Heart left ventricle (tissue), 16 donors: ENCODE measurements at places on chromosomes 4 and X. TPM values are rescaled to one million over a fixed set of nuclear protein-coding genes. Genes with fewer than 3 reads are reported as not detected.

Gene SSX2
- not detected for total RNA-seq

Gene SUPT20HL2
- total RNA-seq: not detected

Gene RENBP
- total RNA-seq: 6.9 TPM

Gene CXCL10
- total RNA-seq: 0.66 TPM

Gene CXCL6
- total RNA-seq: 0.83 TPM

Gene CRMP1
- 2.3 TPM for total RNA-seq

Gene PPP1R2C
- total RNA-seq: not detected

Gene GAB1
- 87.9 TPM for total RNA-seq

Gene MAGEC2
- total RNA-seq: not detected

Gene CYP4V2
- 15.8 TPM for total RNA-seq

Gene OCRL
- 10.0 TPM for total RNA-seq

Gene GABRG1
- total RNA-seq: not detected

Gene F11
- total RNA-seq: not detected

Gene CXXC4
- total RNA-seq: 7.3 TPM

GRCh38 chr4:185357211-185357610 lies 38.5 kb downstream of the LRP2BP start:
- no peak for DNase-seq

DNA sequence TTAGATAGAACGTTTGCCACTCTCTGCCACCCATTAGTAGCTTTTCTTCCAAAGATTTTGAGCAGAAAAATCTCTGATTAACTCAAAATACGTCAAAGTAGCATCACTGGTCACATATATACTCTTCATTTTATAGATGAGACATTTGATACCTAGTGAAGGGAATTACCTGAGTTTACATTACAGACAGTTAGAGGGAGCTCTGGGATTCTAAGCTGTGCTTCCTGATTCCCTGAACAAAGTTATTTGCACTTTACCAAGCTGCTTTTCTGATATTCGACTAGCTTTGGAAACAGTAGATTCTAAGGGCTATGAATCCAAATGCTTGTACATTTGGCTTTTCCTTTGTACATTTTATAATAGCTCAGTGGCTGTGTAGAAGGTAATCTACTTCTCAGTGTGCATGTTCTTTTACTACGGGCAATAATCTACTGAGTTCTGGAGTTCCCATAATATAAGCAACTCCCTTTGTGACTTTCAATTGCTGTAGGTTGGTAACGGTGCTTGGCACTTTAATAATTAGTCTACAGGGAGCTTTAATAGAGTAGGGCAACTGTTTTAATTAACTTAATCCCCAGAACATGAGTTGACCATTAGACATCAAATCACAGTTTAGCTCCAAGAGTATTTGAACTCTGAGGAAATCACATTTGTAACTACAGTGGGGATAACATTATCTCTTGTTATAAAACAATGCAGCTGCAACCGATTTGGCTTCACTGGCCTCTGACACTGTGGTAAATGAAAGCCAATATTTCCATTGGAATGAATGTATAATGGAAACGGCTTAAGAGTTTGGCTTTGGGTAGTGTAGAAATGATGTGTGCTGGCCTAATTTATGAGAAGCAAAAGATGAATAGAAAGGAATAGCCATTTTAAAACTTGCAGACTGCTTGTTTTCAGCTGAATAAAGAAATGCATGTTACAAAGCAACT lies 1602.4 kb downstream of the STIM2 start:
- no peak for DNase-seq

GRCh38 chr4:14515556-14515955 lies 486.7 kb upstream of the CPEB2 start:
- DNase-seq: no peak

- no peak for DNase-seq
These were observed 38.2 kb upstream of the OCIAD2 start for GRCh38 chr4:48944756-48945241.

DNA sequence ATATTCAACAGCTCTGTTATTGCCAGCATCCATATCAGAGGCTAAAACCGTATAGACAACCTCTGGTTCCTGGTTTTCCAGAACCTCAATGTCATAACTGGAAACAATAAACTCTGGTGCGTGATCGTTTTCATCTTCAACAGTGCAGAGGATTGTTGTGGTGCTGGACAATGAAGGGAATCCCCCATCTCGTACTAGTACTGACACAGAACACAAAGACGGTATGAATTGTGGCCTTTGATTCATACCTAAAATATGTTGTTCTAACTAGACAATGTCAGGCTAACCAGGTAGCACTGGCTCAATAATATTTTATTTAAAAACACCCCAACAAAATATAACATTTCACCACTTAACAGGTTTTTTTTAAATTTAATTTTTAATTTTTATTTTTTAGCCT lies 186.9 kb downstream of the DCHS2 start:
- DNase-seq: no peak

DNA sequence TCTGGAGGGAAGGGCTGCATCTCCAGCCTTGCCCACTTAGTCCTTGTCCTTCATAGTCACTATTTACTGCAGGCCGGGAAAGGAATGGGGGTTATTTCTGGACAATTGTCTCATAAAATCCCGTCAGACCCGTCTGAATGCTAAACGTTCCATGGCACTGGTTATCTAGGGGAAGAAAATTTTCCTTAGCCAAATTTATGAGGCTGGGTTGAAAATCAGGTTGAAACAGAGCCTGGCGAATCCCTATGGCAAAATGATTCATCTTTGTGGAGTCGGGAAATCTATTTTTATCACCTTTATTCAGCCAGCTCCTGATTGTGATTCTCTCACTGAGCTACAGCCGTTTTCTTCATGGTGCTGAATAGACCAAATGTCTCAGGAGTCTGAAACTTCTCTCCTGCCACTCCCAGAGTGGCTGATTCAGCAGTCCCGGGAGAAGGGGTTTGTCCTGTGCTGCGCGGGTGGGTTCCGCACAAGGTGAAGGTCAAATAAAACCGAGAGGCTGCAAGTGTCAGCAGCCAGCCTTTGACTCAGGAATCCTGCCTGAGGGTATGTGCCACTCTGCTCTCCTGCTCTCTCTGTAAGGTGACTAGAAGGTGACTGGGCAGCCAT lies 1.0 kb downstream of the LIMCH1 start:
- DNase-seq: peak; percentile 27

- no peak for DNase-seq
These were observed 1467.2 kb downstream of the RPA4 start for GRCh38 chrX:98350940-98351339.

- DNase-seq: peak; percentile 6
These were observed 9.6 kb downstream of the GTPBP6 start for GRCh38 chrX:308821-309520.

DNA sequence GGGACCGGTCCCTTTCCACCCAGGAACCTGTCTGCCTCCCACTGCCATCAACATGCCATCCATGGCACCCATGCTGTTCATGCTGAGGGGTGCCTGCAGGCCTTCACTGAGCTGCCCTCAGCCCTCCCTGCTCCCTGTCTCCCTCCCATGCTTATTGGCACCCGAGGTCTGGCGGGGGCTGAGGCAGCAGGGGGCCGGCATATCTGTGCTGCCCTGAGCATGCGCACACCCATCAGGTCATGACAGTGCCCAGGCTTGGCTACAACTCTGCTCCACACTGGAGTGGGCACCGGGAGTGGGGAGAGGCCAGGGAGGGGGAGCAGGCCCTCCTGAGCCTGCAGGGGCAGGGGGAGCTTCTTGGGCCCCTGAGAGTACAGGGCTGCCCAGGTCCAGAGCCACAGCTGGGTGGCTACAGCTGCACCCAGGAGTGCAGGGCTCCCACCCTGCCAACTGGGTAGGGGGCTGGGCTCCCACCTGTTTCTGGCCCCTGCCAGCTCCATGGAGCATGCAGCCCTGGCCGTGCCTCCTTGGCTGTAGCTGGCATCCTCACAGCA lies 395.8 kb upstream of the DMD start:
- no peak for DNase-seq

DNA sequence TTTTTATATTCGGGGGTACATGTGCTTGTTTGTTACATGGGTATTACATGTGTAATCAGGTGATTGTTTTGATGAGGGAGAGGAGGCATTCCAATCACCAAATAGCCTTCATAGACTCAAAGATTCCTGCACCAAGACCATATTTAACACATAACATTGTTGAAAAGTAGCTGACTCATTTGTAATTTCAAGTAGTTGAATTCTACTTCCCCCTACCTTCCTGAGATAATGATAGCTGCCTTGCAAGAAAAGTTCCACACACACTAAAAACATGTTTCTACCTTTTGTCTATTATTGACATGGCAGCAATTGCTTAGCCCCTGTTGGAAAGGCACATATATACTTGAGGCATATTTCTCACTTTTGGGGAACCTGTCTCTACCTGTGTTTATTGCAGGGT lies 16.1 kb downstream of the PGAM4 start:
- no peak for DNase-seq

- DNase-seq: no peak
These were observed 45.5 kb upstream of the C4orf50 start for GRCh38 chr4:6063684-6064083.

- no peak for DNase-seq
These were observed 56.7 kb downstream of the DOCK11 start for GRCh38 chrX:118552121-118552900.

- no peak for DNase-seq
These were observed 32.0 kb upstream of the FHL1 start for GRCh38 chrX:136115126-136115903.

- no peak for DNase-seq
These were observed 28.1 kb downstream of the STARD8 start for GRCh38 chrX:68675571-68675970.

GRCh38 chr4:175273995-175274753 lies 356.0 kb downstream of the ADAM29 start:
- no peak for DNase-seq

GRCh38 chr4:123351713-123352112 lies 44.9 kb upstream of the SPRY1 start:
- no peak for DNase-seq

GRCh38 chr4:183435803-183436202 lies 8.6 kb upstream of the CDKN2AIP start:
- DNase-seq: no peak

DNA sequence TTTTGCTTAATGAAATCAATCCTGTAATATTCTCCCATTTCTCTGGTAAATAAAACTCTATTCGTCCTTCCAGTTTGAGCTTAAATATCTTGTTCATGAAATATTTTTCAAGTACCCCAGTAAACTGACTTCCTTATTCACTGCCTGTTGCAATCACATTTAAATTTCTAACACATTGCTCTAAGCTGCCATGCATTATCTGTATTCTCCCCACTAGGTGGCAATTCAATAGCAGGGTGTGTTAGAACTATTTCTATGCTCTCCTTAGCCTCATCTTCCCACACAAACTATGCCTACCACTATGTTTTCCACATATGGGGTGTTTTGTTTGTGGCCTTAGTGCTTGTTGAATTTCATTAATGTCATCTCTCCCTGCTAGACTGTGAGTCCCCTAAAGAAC lies 377.1 kb upstream of the HS3ST1 start:
- no peak for DNase-seq

GRCh38 chr4:123446865-123447474 lies 50.4 kb downstream of the SPRY1 start:
- no peak for DNase-seq

DNA sequence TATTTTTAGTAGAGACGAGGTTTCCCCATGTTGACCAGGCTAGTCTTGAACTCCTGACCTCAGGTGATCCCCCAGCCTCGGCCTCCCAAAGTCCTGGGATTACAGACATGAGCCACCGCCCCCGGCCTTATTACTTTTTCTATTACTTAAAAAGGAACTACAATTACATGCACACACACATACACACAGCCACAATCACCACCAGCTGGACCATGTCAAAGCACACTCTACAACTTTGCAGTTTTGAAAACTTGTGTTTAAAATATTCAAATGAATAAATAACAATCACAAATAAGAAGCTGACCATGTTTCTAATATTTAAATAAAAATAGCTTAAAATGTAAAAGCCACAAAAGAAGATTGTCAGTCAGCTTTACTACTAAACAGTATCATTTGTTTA lies 23.4 kb downstream of the SLC10A7 start:
- no peak for DNase-seq

- DNase-seq: no peak
These were observed 246.5 kb upstream of the HS3ST1 start for GRCh38 chr4:11675051-11675800.

DNA sequence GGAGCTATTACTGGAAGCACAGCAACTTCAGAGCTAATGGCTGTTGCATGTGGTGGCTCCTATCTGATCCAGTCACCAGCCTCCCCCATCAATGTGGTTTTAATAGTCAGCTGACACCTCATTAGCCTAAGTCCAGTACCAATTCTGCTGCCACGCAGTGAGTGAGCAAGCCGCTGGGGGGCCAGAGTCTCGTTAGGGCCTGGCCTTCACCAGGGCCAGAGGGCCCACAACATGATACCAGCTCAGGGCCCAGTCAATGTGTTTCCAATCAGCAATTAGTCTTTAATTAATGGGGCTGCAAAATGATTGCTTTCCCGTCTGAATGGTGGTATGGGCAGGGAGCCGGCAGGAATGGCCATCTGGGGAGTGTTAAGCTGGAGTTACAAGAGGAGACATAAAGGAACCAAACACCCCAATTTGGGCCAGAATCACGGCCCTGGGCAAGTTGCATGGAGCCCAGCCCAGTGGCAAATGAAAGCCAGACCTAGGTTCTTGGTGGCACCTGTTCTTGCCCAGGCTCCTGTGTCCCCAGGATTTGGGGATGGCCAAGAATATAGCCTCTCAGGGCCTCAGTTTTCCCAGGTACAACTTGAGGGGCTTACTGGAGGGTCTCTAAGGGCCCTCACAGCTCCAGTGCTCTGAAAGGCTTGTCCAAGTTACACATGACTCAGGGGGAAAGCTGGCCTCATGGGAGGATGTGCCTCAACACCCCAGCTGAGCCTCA lies 119.2 kb downstream of the EFNB1 start:
- DNase-seq: no peak

GRCh38 chr4:154332681-154333421 lies 158.7 kb downstream of the DCHS2 start:
- peak; percentile 57 for DNase-seq

- DNase-seq: no peak
These were observed 2.2 kb downstream of the PLXNB3 start for GRCh38 chrX:153766098-153766817.

DNA sequence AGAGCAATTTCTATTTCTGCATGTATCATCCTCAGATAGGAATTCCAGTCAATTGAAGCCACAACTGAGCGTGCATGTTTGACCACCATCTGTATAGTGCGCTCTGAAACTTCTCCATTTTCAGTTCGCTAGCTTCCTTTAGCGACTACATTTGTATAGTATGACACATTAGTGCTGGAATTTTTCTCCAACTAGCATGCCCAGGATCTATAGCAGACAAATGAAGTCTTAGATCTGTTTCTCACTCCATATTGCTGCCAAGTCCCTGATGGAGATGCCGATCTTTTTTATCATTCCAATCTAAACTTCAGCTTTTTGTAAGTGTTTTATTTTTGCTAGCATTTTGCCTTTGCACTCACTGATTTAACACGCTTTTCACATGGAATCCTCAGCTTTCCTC lies 774.8 kb upstream of the TENM3 start:
- no peak for DNase-seq

GRCh38 chrX:129642641-129643040 lies 12.1 kb downstream of the APLN start:
- no peak for DNase-seq

- no peak for DNase-seq
These were observed 116.8 kb upstream of the KIT start for GRCh38 chr4:54540931-54541330.

GRCh38 chrX:28910487-28910886 lies 323.2 kb downstream of the IL1RAPL1 start:
- DNase-seq: no peak
